Activated CD4-positive, alpha-beta T cell treated with anti-CD3 and anti-CD28 coated beads for 24 hours (primary cell): ENCODE measurements at places on chromosomes 7 and 10.

- no peak for DNase-seq
These were observed 50.0 kb upstream of the PTER start for GRCh38 chr10:16386855-16387254.

DNA sequence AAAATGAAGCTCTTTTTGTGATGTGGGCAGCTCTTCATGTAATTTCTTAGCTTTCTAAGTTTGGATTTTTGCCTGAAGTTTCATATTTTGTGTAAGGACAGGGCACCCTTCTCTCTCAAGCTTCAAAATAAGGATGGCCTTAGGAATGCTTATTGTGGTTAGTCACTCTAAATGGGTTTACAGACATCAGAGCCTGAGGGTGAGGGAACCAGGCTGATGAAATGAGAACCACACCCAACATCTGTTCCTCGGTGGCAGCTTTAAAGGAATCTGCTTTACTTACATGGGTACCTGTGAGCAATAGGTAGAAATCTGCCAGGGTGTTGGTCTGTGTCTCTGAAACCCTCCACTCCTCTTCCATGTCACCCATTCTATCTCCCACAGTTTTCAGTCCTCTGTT, 174.3 kb downstream of the EMX2 start:
- no peak for DNase-seq

DNA sequence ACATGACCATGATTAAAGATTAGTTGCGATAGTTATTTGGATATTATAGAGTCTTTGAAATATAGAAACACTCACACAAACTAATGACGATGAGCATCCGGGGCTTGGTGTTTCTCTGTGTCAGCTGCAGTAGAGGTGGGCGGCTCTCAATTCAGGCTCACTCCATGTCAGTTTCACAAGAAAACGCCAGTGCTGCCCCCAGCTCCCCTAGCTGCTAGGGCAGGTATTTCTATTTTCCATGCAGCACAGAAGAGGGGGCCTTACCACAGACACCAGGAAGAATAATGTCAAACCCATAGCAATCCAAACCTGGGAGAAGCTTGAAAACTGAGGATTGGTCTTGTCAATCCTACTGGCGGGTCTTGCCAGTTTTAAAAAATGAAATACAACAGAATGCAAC, 197.1 kb downstream of the PHTF2 start:
- no peak for DNase-seq

- DNase-seq: no peak
These were observed 139.0 kb downstream of the TACC2 start for GRCh38 chr10:122127943-122128342.

DNA sequence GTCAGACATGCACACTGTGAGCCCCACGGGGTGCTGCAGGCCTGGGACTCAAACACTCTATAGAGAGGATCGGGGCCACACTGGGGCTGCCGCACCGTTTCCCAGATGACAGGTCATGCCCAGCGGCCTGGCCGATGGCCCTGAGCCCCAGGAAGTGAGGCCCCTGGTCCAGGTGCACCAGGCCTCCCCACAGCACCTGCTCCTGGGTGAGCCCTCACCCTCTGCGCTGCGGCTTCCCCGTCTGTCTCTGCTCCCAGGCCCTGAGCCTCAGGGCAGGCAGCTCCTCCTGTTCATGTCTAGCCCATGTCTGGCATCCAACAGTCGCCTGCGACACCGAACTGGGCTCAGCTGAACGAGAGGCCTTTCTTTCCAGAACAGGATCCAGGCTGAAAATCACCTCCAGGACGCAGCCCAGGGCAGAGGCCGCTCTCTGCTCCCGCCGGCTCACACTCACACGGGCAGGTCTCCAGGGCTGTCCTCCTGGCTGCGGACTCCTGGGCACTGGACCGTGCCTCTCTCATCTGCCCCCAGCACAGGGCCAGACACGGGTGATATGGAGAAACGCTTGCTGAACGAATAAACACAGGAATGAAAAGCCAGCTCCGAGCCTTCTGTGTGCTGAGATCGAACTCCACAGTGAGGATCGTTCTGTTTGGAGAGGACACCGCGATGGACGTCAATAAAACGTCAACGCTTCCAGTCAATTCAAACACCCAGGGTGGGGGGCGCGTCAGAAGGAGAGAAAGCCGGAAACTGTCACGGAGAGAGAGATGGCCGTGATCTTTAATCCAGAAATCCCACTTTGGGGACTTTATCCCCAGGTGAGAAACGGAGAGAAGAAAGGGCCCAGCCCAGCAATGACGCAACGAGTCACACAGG, 202.4 kb downstream of the ELFN1 start:
- DNase-seq: no peak
